ENCODE measurements at places on chromosomes 5 and 9. TPM values are rescaled to one million over a fixed set of nuclear protein-coding genes. Genes with fewer than 3 reads are reported as not detected.

The PLAC8L1 gene
- 1.3 TPM for total RNA-seq

DNA sequence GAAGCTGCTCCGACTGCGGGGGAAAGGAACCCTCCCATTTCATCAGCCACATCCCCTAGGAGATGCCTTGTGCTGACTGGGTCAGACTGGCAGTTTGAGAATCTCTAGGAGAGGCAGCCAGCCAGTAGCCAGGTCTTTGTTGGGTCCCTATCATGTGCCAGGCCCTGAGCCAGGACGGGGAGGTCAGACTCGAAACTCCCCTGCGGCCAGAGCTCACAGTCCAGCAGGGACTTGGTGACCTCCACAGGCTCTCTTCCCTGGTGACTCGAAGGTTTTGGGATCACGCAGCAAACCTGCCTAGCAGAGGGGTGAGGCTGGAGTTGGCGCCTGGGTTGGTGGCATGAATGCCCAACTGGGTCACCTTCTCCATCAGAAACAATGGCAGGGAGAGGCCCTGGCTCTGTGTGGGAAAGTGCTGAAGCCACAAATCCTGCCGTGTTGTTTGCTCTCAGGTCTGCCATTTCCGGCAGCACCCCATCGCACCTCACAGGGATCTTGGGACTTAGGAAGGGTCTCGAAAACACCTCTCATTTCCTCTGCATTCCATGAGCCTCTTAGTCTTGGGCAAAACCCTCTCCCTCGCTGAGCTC is 14.4 kb upstream of the ORM1 start:
- DNase-seq = peak; percentile 11

GRCh38 chr5:90297045-90297764 is 112.4 kb downstream of the CETN3 start:
- no peak for DNase-seq

The WDR38 gene
- not detected for total RNA-seq

GRCh38 chr9:37936965-37937364 is 33.0 kb upstream of the SLC25A51 start:
- no peak for DNase-seq

The DNAJC18 gene
- 21.6 TPM for total RNA-seq

DNA sequence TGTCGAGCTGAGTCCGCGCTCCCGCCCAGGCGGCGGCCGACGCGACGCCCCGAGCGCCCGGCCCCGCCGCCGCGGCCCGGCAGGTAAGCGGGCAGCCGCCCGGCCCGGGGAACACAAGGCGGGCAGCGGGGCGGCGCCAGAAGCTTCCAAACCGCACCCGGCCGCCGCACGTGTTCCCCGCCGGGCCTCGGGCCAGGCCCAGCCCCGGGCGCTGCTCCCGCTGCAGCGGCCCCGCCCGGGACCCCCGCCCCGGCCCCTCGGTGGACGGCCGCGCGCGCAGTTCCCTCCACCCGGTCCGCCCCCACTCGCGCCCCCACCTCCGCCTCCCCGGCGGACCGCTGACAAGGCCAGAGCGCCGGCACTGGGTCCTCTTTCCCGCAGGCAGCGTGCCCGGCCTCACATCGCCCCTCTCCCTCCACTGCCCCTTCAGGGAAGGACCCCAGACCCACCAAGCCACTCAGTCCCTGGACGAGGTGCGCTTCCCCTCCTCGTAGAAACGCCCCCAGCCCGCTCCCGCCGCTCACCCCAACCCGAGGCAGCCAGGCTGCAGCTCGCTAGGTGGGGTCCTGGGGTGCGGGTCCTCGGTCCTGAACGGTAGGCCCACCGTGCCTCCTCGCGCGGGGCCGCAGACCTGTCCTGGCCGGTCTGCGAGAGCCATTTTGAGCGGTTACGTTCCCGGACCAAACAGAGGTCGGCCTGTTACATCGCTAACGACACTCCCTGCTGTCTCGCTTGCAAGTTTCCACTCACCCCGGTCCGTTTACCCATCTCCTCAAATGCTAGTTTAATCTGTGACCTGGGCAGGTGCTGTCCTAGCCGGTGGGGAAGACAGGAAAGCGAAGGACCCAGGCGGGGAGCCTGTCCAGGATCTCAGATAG is 475 bp downstream of the WDR5 start:
- DNase-seq = peak; percentile 26
